NCI-H1048 (cell line): ENCODE measurements at places on chromosomes 1 and 21.

DNA sequence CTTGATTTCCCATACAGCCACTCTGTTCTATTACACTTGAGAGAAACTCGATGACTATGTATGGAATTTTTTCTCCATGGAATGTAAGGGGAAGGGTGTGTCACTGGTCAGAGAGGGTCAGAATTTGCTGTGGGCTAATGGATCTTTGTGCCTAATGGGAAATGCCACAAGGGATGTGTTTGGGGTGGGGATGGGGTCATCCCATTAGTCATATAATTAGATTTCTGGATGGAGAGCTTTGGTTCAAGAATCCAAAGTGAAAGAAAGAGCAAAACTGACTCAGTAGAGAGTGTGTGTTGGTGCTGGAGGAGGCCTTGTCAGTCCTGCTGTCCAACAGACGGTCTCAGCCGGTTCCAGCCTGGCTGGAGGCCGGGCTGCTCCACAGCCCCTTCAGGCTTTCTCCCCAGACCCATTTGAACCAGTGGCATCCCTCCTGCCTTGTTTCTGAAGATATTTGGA, 86.4 kb downstream of the LAMC2 start:
- no peak for DNase-seq

- no peak for DNase-seq
These were observed 32.2 kb downstream of the ST6GALNAC3 start for GRCh38 chr1:76106719-76107235.

DNA sequence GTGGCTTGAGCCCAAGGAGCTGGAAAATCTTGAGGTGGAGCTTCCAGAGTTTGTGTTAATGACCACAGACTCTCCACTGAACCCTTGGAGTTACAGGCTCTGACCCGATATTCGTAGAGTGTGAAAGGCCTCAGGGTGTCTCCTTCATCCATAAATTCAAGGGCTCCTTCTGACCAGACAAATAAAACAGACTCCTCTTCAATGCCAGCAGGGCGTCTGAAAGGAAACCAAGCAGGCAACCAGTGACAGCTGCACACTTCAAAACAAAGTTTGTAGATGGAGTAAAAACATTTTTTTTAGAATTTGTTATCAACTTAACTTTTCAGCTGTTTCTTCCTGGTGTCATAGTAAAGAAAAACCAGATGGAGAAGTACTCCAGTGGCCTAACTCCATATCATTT, 161.1 kb downstream of the KCTD3 start:
- DNase-seq, result no peak

- DNase-seq, result no peak
These were observed 180.3 kb upstream of the DMRTA2 start for GRCh38 chr1:50603274-50604271.

- DNase-seq, result no peak
These were observed 51.5 kb downstream of the IGSF5 start for GRCh38 chr21:39796466-39796865.

- no peak for DNase-seq
These were observed 41.7 kb downstream of the TMEM53 start for GRCh38 chr1:44632598-44632997.
